Keratinocyte (primary cell): ENCODE measurements at places on chromosomes 2 and 18.

GRCh38 chr2:145017149-145017548, 497.2 kb upstream of the ZEB2 start:
- no peak for DNase-seq

DNA sequence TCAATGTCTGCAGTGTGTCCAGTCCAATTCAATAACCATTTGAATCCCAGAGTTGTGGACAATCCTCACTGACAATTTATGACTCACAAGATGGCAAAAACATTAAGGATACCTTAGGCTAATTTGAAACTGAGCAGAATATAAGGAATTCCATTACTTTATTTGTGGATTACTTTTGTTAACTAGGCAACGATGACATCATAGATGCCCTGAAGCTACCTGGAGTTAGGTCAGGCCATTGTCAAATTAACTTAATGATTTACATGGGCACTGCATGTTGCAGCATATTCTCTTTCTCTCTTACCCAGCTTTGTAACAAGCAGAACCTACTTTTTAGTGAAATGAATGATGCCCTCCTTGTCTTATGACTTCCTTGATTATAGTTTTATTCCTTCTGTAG, 100.0 kb upstream of the CDCA7 start:
- DNase-seq, result peak; percentile 11

DNA sequence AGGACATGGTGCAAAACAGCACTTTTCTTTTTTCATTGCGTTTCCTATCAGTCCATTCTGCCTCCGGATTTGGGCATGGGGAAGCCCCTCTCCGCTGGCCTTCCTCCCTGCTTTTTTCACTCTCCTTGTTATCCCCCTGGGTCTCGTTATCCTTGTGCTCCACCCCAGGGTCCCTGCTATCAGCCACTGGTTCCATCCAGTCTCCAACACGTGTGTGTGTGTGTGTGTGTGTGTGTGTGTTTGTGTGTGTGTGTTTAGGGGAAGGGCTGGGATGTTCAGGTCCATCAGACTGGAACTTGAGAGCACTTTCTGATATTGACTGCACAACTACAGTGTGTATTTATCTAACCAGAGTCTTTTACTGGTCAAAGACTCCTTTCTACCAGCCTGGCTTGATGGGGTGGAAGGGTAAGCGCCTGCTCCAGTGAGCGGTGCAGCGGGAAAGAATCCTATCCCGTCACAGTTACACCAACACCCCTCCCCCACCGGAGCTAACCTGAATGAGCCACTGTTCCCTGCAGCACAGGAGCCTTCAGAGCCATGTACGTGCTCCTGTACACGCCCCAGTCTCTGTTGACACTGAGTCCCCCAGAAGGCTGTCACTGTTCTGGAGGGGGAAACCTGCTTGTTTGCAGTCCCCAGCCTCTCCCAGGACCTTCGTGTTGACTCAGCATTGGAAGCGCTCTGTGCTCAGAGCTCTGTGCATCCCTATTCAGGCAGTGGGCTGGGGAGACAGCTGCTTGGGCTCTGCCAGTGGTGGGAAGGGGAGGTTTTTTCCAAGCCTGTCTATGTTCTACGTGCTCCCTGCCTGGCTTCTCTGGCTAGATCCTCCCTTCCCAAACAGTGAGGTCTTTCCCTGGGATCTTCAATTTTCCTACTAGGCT, 4.6 kb downstream of the INHA start:
- no peak for DNase-seq

DNA sequence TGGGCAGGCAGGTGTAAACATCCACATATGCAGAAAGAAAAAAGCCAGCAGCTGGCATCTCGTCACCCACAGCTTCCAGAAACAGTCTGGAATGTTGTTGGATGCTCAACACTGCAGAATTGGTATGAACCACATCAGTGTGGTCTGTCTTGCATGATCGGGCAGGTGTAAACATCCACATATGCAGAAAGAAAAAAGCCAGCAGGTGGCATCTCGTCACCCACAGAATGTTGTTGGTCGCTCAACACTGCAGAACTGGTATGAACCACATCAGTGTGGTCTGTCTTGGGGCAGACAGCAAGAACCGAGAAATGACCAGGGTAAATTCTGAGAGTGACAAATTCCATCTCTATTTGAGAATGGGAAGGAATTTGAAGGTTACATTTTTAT, 39.6 kb downstream of the DOCK10 start:
- DNase-seq, result no peak

DNA sequence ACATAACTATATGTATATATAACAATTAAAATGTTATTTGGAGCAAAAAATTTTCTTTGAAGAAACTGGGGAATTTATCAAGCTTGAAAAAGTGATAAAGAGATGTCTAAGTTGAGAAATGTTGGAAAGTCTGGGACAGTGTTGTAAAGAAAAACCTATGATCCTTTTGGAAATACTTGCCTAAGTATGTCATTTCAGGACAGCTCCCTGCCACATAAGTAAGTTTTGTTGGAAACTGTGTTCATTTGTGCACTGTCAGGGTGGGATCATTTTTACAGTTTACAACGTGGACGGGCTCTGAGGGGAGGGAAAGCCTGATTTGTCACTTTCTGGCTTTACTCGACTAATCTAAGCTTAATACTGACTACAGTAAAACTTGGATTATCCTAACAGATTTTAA, 10.4 kb upstream of the COL3A1 start:
- DNase-seq, result no peak

DNA sequence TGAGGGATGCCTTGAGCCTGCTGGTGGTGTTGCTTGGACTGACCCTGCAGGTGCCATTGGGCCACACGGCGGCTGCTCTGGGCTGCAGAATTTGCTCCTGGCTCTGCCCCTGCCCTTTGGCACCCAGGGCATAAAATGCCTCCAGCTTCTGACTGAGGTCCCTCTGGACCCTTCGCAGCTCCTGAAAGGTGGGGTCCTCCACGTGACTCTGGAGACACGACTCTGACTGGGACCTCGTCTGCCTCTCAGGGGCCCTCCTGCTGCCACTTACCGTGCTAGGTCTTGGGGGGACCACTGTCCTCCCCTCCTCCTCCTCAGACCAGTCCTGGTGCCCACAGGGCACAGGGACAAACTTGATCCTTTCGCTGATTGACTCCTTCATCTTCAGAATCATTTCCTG, 2.1 kb downstream of the PCARE start:
- DNase-seq, result no peak

GRCh38 chr2:207255565-207256470, 90.1 kb upstream of the KLF7 start:
- DNase-seq, result no peak

DNA sequence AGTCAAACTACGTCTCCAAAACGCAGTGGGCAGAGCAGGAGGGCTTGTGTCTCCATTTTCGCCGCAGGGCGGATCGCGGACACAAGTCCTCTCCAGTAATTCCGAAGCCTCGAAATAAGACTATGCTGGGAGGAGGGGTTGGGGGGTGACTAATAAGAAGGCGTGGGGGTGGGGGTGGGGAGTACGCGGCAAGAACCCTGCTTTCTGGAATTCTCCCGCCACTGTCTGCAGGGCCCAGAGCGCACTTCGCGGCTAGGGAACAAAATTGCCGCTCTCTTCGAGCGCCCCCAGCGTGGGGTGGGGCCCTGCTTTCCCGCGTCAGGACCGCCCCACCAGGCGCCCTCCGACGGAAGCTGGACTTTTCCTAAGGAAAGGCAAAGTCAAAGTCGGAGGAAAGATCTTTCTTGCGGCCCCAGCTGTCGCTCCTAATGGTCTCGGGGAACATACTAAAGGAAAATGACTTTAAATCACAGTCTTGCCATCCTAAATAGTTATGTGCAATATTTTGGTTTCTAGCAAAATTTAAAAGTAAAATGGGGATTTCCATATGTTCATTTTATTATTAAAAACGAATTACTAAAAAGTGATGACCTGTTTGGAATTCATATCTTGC, 11.9 kb downstream of the NR4A2 start:
- no peak for DNase-seq

DNA sequence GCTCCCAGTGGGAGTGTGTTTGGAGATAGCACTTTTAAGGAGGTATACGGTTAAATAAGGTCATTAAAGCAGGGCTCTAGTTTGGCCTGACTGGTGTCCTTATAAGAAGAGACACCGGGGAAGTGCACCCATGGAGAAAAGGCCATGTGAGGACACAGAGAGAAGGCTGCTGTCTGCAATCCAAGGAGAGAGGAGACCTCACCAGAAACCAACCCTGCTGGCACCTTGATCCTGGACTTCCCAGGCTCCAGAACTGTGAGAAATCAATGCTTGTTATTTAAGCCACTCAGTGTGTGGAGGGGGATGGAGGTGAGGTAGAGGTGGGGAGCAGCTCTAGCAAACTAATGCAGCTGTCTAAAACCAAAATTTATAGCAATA, 62.0 kb downstream of the RPL31 start:
- no peak for DNase-seq

DNA sequence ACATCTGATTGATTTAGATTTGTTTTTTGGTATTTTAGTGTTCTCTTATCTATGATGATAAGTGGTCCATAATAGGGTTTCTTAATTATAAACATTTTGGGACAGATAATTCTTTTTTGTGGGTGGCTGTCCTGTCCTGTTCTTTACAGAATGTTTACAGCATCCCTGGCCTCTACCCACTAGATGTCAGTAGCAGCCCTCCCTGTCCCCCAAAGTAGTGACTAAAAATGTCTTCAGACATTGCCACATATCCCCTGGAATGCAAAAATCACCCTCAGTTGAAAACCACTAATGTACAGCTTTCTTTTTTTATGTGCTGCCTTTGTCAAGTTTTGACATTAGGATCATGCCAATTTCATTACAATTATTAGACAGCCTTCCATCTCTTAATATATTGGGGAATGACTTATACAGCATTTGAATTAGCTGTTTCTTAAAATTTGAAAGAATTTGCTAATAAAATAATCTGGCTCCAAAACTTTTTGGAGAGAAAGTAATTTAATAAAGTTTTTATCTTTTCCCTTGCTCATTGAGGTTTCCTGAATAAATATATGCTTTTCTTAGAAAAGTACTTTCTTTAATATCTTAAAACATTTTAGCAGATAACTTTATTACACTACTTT, 19.5 kb downstream of the WIPF1 start:
- no peak for DNase-seq

- no peak for DNase-seq
Observed at GRCh38 chr2:68417926-68418325, 49.2 kb downstream of the FBXO48 start.

- no peak for DNase-seq
Observed at GRCh38 chr18:44957461-44957860, 276.8 kb downstream of the SETBP1 start.

- DNase-seq, result no peak
Observed at GRCh38 chr18:54193786-54194185, 30.7 kb downstream of the MBD2 start.

- DNase-seq, result no peak
Observed at GRCh38 chr2:224126440-224126839, 87.4 kb upstream of the SERPINE2 start.

GRCh38 chr2:206824087-206824618, 58.7 kb downstream of the FASTKD2 start:
- DNase-seq, result no peak

DNA sequence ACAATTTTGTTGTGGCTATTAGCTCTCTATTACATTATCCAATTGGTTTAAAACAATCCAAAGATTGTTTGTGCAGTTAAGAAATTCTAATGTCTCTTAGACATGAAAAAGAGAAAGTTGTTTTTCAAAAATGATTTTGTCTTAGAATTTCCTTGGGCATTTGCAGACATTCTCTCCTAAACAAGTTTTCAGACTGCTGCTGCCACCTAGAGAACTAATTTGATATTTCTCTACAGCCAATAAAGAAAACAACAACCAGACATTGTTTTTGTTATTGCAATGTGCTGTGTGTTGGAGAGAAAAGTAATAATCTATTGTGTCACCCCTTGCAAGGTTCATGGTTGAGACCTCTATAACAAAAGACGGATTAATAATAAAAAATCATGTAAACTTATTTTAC, 119.0 kb upstream of the SYT4 start:
- no peak for DNase-seq

- DNase-seq, result no peak
Observed at GRCh38 chr2:28958689-28959088, 22.4 kb upstream of the TOGARAM2 start.

- no peak for DNase-seq
Observed at GRCh38 chr18:64981915-64982314, 768.9 kb upstream of the CDH7 start.

- no peak for DNase-seq
Observed at GRCh38 chr2:30037016-30037415, 109.8 kb upstream of the YPEL5 start.

GRCh38 chr2:154698721-154699574, 453 bp downstream of the KCNJ3 start:
- no peak for DNase-seq

- DNase-seq, result no peak
Observed at GRCh38 chr18:8826514-8826913, 121.2 kb downstream of the MTCL1 start.

DNA sequence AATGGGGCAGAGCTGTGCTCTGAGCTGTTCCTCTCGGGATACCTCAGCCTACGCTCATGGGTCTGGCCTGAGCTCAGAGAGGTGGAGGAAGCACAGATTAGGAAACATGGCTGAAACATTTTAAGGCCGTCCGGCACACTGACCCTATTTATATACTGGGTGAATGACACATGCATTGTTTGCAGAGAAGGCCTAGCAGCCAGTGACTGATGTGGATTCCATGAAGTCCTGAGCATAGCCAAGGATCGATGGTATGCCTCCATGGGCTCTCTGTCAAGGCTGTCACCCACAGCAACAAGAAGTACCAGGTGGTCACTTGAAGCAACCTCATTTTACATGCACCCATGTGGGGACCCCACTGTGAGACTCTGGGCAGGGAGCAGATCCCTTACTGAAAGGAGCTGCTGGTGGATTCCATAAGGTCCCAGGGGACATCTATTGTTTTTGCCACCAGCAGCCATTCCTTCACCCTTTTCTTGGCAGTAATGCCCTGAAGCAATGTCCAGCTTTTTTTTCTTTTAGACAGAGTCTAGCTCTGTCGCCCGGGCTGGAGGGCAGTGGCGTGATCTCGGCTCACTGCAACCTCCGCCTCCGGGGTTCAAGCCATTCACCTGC, 8.4 kb downstream of the PTMA start:
- DNase-seq, result no peak

- no peak for DNase-seq
Observed at GRCh38 chr2:142973822-142974207, 96.4 kb downstream of the KYNU start.
